ENCODE measurements at places on chromosomes 4 and X.

GRCh38 chr4:124321364-124321763 is 391.2 kb downstream of the ANKRD50 start:
- no peak for DNase-seq

DNA sequence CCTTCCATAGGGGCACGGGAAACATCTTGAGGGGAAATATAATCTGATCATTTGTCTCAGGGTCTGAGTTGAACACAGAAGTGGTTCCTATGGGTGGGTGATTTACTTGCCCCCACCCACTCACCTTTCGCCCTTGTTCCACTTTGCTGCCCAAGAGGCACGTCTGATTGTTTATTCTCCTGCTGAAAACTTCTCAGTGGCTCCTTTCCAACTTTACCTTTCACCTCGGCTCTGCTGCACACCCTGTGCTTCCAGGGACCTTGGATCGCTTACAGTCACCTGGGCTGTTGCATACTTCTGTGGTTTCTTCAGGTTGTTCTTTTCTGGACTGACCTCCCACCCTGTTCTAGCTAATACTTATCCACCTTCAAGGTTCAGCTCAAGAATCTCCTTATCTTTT is 213.4 kb upstream of the JADE1 start:
- DNase-seq, result no peak

DNA sequence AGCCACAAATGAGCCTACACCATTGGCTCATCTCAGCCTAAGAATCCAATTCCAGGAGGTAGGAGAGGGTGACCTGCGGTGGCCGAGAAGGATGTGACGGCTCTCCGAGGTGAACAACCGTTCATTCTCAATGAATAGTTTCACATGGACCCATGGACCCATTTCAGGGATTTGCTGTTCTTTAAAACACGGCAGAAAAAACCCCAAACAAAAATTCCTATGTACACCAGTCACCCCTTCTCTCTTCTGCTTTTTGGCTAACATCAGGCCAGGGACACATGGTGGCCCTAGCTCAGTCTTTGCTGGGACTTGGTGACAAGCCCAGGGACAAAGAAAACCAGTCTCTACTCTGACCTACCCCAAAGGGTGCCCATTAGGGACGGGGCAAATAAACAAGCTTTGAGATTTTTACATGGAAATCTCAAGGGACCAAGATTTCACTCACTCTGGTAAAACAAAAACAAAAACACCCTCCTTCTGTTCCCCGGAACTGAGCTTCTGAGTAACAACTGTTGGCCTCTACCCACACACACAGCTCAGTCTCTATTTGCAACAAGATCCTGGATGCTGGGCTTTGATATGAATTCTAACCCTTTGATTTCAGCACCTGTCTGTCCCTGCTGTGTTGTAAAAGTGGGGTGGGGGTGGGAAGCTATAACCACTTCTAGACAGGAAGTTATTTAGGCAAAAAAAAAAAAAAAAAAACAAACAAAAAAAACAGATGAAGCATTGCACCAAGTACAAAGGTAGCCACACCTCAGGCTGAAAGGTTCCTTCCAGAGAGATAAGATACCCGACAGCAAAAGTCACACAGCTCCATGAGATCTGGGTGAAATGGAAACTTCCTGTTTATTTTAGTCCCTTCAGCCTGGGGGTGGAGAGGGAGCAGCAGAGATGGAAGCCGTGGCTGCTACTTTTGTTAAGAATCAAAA is 49.0 kb downstream of the DDX3X start:
- DNase-seq, result no peak

DNA sequence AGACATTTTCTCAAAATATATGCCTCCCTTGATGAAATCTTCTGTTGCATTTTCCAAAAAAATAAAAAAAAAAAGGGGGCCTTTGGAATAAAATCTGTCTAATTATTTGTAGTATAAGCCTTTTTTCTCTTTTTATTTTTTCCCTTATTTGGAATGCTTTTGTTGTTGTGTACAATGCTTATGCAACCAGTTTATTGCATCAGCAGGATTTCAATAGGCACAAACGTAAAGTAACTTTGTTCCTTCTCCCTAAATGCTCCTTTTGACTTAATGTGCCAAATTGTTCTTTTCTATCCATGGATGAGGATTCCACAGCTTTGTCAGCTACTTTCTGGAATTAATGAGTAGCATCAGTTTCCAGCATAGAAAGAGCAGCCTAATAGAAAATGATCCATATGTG is 59.6 kb upstream of the HPGD start:
- no peak for DNase-seq

GRCh38 chr4:37860266-37860665 is 30.6 kb upstream of the TBC1D1 start:
- DNase-seq, result no peak

DNA sequence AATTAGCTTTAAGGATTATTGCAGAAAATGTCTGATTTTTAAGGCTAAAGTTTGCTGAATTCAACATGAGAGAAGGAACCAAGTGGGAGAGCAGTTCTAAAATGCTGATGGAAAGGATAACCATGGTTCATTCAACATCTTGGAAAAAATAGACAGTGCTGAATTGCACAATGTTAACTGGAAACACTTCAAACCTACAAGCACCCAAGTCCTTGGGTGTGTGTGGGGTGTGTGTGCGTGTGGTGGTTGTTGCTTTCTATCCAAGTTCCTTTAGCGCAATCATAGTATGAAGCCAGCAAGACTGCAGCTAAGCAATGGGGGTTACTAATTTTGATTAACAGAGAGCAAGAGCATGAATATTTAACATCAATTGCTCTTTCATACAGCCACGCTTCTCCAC is 29.3 kb upstream of the SCOC start:
- no peak for DNase-seq

- no peak for DNase-seq
Measured at GRCh38 chrX:118839334-118839958, 15.8 kb downstream of the ZCCHC12 start.

DNA sequence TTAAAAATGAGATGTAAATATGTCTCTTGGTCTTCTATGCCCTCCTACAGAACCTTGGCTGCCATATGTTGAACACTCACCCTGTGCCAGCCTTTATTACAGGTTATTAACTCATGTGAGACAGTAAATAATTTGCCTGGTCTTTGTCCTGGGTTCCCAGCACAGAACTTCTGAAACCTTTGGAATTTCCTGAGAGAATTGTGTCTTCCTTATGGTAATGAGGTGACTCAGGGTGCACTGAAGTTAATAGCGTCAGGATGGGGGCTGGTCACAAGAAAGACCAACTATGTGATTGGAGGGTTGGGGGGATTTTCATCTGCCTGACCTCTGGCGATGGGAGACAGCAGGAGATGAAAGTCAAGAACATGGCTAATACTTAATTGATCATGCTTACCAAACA is 289.8 kb upstream of the STS start:
- no peak for DNase-seq

- DNase-seq, result no peak
Measured at GRCh38 chr4:17701138-17701839, 80.1 kb downstream of the FAM184B start.

DNA sequence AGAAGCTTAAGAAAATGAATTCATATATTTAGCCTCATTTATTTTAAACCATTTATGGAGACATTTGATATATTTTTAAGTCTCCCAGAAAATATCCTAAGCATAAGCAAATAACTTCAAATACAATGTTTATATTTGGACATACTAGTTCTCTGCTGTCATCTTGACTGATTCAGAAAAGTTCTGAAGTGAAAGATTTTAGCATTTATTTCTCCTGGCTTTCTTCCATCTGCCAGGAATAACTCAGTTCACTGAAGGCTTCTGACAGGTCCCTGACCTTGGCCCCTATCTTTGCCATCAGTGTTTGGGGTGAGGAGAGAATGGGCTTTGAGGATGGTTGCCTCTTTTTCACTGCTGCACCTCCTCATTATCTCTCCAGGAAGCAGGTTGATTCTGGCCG is 115.7 kb downstream of the SLIT2 start:
- DNase-seq, result no peak

- DNase-seq, result no peak
Measured at GRCh38 chr4:152021788-152022438, 261.1 kb upstream of the GATB start.

DNA sequence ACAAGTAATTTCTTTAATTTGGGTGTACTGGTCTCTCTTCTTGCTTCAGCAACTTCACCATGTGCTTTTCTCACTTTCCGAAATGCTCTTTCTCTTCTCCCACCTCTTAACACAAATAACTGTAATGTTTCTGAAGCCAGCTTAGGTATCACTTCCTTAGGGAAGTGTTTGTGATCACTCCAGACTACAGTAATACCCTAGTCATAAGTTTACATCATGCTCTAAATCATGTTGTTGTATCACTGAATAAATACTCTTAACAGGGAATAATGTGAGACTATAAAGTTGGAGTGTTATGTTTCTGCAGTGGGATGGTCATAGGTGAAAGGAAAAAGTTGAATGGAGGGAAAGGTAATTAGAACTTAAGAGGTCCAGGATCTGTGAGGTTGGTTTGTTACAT is 712.3 kb downstream of the C4orf33 start:
- DNase-seq, result no peak

DNA sequence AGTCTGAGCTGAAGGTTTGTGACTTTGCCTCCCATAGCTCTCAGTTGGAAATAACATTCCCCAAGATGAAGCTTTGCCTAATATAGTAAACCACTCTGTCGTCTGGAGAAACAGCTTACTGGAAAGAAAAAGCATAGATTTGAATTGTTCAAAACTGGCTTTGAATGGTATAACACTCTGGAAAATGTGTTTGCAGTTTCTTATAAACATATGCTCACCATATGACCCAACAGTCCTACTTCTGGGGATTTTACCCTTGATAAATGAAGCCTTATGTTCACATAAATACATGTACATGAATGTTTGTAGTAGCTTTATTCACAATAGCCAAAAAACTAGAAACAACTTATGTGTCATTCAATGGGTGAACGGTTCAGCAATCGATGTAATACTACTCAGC is 10.2 kb downstream of the VEGFD start:
- no peak for DNase-seq

All from RCC 7860 (cell line).